CD8-positive, alpha-beta memory T cell (primary cell): ENCODE measurements at places on chromosomes 2 and 18. TPM values are rescaled to one million over a fixed set of nuclear protein-coding genes. Genes with fewer than 3 reads are reported as not detected.

Gene ALPG
- not detected for total RNA-seq

Gene VIT
- not detected for total RNA-seq

Gene ATG9A
- total RNA-seq: 52.9 TPM

Gene AGXT
- not detected for total RNA-seq

Gene IL36A
- not detected for total RNA-seq

Gene CPS1
- 2.0 TPM for total RNA-seq

Gene CHRNG
- total RNA-seq: not detected

Gene SRD5A2
- not detected for total RNA-seq

Gene BCL11A
- 0.15 TPM for total RNA-seq

Gene DPP10
- not detected for total RNA-seq
